ENCODE measurements at places on chromosomes 11 and 22.
A peak's percentile ranks its signal among the peaks of the same experiment; 100 is the strongest.

- DNase-seq, result no peak
- no peaks in the 10 kb centered on the region for H3K4me1 ChIP-seq
- no peaks in the 10 kb centered on the region for H3K36me3 ChIP-seq
- no peaks in the 10 kb centered on the region for H3K27me3 ChIP-seq
- H3K27ac ChIP-seq, result no peak overlapping the region
Measured at GRCh38 chr11:16280256-16280682, 76.1 kb downstream of the SOX6 start.

GRCh38 chr11:123903932-123904331 is 2.0 kb downstream of the OR8D4 start:
- no peak overlapping the region for H3K4me3 ChIP-seq
- H3K4me1 ChIP-seq, result no peaks in the 10 kb centered on the region
- H3K27ac ChIP-seq, result no peak overlapping the region
- DNase-seq, result no peak
- no peaks in the 10 kb centered on the region for H3K36me3 ChIP-seq

DNA sequence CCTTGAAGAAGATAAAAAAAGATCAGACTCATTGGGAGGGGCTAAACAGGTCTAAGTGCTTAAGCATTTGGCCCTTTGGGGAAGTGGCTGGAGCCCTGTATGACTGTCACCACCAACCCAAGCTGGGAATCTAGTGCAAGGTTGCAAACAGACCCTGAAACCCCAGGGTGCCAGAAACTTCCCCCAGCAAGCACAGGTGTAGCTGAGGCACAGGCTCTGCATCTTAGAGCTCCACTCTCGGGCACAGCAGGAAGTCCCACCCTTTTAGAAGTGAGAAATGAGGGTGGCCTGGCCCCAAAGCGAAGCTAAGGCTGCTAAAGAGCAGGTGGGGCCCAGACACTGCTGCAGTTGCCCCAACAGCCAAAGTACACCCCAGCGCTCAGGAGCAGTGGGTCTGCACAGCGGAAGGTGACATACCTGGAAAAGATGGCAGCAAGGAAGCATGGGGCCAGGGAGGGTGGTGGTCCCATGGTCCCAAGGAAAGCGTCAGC is 5.8 kb upstream of the KDM2A start:
- H3K4me1 ChIP-seq, result peaks cover 21% of the 10 kb centered on the region
- peaks cover 1% of the 10 kb centered on the region for H3K36me3 ChIP-seq
- peak; percentile 32 for DNase-seq
- peak overlapping the region; percentile 60 for H3K4me3 ChIP-seq
- H3K27ac ChIP-seq, result peak overlapping the region; percentile 14
- no peaks in the 10 kb centered on the region for H3K27me3 ChIP-seq

- no peaks in the 10 kb centered on the region for H3K27me3 ChIP-seq
- H3K4me1 ChIP-seq, result peaks cover 11% of the 10 kb centered on the region
- peaks cover 42% of the 10 kb centered on the region for H3K36me3 ChIP-seq
- H3K27ac ChIP-seq, result peak overlapping the region; percentile 12
- no peak overlapping the region for H3K4me3 ChIP-seq
Measured at GRCh38 chr11:117221775-117222517, 9.9 kb downstream of the PCSK7 start.

DNA sequence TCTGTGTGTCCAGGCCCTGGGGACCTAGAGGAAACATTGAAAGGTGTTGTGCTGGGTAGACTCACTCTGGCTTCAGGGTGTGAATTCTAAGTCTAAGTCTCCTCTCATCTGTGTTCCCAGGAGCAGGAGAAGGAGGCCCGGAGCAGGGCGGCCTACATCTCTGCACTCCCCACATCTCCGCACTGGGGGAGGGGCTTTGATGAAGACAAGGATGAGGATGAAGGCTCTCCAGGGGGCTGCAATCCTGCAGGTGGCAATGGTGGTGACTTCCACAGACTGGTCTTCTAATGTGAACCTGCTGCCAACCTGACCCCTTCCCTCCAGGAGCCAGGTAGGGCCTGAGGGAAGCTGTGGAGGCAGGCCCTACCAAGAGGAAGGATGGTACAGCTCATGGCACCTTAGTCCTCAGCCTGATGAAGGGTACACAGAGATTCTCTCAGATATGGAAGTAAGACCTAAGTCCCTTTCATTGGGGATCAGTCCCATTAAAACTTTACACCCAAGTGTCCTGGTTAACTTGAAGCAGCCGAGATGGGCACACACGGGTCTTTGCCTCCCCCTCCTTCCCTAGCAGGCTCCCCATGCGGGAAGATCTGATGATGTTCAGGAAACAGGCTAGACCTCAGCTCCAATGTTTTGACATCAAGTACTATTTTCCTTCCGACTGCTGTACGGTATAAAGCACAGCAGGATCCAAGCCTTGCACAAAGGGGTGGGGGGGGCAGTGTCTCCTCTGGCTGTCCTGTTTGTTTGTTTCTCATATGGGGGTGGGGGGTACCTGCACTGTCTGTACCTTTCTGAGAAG is 25.0 kb downstream of the USP35 start:
- peaks cover 12% of the 10 kb centered on the region for H3K36me3 ChIP-seq
- H3K27ac ChIP-seq, result no peak overlapping the region
- H3K4me1 ChIP-seq, result no peaks in the 10 kb centered on the region
- no peaks in the 10 kb centered on the region for H3K27me3 ChIP-seq
- no peak overlapping the region for H3K4me3 ChIP-seq
- DNase-seq, result no peak

DNA sequence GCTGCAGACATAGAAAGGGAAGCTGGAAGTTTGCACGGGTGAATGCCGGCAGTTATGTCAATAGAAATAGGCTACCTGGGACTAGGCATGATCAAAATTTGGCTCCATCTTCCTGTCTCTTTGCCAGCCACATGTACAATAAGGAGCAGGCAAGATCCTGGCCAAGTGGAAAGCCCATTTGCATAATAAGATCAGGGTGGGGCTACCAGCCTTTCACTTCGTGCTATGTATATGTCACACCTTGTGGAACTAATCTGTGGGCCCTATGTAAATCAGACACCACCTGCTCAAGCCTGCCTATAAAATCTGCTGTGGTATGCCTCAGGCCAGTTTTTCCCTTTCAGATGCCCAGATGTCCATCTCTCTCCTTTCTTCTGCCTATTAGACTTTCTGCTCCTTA is 79.3 kb upstream of the DRD2 start:
- no peak overlapping the region for H3K4me3 ChIP-seq
- no peak for DNase-seq
- peaks cover 5% of the 10 kb centered on the region for H3K4me1 ChIP-seq

DNA sequence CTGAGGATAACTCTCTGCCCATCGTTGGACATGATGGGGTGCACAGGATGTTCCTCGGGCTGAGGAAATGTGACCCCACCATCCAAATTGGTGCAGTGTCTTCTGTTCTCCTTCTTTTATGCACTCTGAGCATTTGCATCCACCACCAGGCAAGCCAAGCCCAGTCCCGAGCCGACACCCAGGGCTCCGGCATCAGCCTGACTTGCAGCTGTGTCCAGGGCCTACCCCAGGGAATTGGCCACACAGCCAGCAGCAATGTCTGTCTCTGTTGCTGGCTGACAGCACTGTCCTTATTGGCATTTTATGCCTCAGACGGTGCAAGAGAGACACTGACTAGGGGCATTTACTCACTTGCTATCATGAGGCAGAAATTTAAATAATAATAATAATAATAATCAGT is 25.4 kb upstream of the CPT1A start:
- H3K36me3 ChIP-seq, result peaks cover 7% of the 10 kb centered on the region
- H3K27ac ChIP-seq, result no peak overlapping the region

DNA sequence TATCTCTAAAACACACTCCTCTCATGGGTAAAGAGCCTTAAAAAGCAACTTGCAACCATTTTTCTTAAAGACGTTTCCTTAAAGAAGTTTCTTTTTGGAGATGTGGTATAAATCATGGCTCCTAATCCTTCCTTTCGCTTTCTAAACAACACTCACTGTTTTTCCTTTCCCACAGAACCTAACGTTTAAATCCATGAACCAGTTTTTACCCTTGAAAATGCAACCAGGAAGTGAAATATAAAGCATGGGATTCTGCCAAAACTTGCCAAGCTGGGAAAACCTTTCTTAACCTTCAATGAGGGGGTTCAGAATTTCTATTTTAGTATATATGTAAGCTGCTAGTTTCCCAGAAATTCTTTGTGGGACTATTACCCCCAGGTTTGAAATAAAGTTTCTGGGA is 8.6 kb downstream of the PLEKHA7 start:
- no peak for DNase-seq
- H3K27ac ChIP-seq, result no peak overlapping the region
- peaks cover 2% of the 10 kb centered on the region for H3K27me3 ChIP-seq

DNA sequence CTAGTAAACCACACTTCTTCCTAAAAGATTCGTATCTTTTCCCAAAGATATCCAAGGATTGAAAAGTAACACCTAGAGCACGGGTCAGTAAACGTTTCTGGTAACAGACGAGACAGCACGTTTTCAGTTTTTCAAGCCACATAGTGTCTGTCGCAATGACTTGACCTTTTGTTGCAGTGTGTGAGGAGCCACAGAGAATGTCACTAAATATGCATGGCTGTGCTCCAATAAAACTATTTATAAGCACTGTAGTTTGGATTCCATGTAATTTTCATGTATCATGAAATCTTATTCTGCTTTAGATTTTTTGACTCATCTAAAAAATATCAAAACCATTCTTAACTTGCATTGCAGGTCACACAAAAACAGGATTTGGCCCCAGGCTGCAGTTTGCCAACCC is 18.3 kb upstream of the MICAL3 start:
- H3K36me3 ChIP-seq, result no peaks in the 10 kb centered on the region
- no peak overlapping the region for H3K4me3 ChIP-seq
- no peak overlapping the region for H3K27ac ChIP-seq
- H3K4me1 ChIP-seq, result peaks cover 7% of the 10 kb centered on the region
- no peak for DNase-seq

GRCh38 chr11:71252770-71253730 is 673 bp upstream of the SHANK2 start:
- H3K27ac ChIP-seq, result no peak overlapping the region
- no peaks in the 10 kb centered on the region for H3K36me3 ChIP-seq
- H3K4me3 ChIP-seq, result peak overlapping the region; percentile 24
- DNase-seq, result no peak

DNA sequence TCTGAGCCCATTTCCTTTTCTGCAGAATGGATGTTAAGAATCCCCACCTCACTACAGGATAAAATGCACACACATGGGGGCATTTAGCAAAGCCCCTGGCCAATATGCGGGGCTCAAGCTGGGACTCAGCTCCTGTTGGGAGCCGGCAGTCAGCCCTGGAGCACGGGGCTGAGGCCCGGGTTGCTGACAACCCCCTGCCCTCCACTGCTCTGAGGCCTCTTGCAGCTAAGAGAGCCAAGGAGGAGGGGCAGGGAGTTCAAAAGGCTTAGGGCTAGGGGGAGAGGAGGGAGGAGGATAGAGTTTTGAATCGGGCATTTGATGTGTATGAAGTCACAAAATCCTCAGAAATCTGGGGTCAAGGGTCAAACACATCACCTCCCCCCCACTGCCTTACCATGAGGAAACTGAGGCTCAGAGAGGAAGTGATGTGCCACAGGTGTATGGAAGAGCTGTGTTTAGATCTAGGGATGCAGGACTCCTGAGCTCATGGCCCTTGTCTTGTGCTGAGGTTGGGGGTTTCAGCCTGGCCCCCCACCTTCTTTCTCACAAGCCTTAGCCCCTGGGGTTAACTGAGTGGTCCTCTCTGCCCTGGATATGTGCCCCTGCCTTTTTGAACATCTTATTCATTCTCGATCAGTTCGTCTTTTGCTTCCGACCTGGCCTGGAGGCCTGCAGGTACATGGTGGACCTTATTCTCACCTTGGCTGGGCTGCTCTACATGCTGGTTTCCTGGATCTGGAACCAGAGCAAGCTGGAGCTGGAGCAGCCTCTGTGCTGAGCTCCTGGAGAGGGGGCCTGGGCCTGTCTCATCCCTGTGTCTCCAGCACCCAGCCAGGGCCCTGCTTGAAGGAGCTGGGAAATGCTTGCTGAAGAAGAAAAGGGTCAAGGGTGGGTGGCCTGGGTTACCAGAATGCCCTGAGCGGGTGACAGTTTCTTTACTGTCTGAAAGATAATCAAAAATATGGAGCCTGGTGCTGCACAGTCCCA is 80.3 kb downstream of the LRRC32 start:
- DNase-seq, result no peak
- H3K4me1 ChIP-seq, result peaks cover 11% of the 10 kb centered on the region
- no peak overlapping the region for H3K4me3 ChIP-seq

DNA sequence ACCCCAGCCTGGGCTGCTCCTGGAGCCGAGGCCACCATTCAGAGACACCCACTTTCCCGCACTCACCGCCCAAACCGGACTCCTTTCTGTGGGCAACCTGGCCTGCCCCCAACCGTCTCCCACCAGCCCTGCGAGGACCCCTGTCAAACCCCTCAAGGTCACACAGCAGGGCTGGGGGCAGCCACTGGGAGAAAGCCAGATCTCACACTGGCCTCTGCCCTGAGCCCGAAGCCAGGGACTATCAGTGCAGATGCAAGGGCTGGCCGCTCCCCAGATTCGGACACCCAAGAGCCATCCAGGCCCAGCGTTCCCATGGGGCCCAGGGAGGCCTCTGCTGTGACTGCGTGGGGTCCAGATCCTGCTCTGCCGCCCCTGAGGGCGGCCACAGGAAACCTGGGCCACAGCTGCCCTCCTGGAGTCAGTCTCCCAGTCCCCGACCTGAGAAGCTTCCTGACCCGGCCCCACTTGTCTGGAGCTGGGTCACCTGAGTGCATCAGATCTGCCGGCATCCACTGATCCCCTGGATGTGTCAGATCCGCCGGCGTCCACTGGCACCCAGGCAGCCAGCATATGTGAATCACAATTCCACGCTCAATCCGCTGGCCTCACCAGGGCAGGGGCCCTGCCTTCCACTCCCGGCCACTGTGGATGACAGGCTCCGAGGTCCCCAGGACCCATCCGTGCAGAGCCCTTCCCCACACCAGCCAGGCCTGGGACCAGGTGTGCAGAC is 139.7 kb downstream of the BRD1 start:
- H3K4me1 ChIP-seq, result no peaks in the 10 kb centered on the region
- H3K4me3 ChIP-seq, result no peak overlapping the region
- H3K27me3 ChIP-seq, result peaks cover 26% of the 10 kb centered on the region
- no peak overlapping the region for H3K27ac ChIP-seq
- DNase-seq, result no peak
- no peaks in the 10 kb centered on the region for H3K36me3 ChIP-seq

DNA sequence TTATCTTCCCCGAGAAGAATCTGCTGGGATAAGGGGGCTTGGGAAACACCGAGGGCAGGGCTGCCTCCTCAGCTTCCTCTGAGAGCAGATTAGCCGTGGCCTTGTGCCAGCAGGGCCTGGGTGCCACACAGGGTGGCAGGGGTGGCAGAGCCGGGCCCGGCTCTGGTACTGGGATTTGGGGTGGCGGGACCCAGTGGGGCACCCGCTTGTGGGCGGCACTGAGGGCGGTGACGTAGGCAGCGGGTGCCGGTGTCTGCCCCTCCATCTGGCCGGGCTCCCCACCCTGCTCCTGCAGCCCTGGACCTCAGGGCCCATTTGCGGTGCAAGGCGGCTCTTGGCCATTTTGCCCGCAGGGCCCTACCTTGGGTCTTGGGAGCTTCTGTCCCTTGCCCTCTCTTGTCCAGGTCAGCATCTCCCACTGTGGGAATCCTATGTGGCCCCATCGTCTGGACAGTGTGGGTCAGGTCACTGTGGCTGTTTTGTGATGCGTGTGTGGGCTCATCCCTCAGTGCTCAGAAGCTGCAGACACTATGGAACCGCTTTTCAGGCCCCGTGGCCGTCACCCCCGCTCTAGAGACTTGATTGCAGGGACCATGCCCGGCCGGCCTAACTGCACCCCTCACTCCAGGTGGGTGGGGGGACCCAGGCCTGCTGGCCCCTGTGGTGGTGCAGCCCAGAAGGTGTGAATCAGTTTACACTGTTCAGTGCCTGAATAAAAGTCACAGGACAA is 29.7 kb upstream of the KRTAP5-6 start:
- H3K4me1 ChIP-seq, result peaks cover 3% of the 10 kb centered on the region
- no peak overlapping the region for H3K27ac ChIP-seq
- no peaks in the 10 kb centered on the region for H3K36me3 ChIP-seq
- no peak for DNase-seq
- no peak overlapping the region for H3K4me3 ChIP-seq

- H3K27me3 ChIP-seq, result peaks cover 3% of the 10 kb centered on the region
- no peak for DNase-seq
- no peaks in the 10 kb centered on the region for H3K4me1 ChIP-seq
- H3K36me3 ChIP-seq, result no peaks in the 10 kb centered on the region
Measured at GRCh38 chr11:33479231-33479630, 221.4 kb downstream of the C11orf91 start.
